Daoy (cell line): ENCODE measurements at places on chromosomes 11 and 22. TPM values are rescaled to one million over a fixed set of nuclear protein-coding genes. Genes with fewer than 3 reads are reported as not detected.

GRCh38 chr22:44390613-44390970 is 77.8 kb upstream of the SHISAL1 start:
- no peak for DNase-seq

- DNase-seq, result no peak
Measured at GRCh38 chr11:113577356-113578032, 102.3 kb upstream of the DRD2 start.

DNA sequence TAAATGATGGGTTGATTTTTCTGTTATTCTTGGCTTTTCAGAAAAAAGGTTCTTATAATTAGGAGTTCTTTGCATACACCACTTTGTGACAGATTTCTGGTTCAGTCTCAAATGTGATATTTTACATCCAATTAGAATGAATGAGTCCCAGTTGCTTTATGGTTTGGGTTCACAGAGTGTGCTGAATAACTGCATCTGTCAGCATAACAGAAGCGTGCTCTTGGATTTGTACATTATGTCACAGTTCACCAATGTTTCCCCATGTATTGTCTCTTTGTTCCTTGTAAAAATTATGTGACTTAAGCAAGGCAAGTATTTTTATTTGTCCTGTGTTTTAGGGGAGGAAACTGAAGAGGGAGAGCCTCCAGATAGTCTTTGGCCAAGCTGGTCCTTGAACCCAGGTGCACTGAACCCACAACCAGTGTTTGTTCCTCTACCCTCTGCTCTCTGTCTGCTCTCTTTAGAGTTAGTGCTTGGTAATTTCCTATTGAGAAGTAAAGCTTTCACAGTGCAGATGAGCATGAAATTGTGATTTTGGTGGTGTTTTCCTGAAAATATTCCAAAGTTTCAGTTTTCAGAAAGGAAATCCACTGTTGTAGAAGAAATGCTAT is 107.5 kb downstream of the TBC1D22A start:
- no peak for DNase-seq

DNA sequence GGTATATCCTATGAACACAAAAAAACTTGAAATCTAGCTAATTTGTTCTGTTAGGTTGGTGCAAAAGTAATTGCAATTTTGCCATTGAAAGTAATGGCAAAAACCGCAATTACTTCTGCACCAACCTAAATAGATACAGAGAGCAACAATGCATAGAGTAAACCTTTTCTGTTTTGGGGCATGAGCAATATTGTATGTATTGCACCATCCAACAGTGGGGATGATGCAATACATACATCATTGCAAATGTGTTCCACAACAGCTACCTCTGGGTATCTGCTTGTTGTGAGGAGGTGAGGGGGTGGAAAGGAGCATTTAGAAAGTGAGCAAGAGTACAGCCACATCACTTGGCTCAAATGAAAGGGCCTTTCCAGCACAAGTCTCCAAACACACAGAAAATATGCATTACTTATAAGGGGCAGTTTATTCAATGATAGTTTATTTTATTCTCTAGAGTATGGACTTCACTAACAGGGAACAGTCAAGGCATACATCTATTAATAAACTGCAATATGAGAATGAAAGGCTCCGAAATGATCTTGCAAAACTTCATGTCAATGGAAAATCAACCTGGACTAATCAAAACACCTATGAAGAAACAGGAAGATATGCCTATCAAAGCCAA is 77.3 kb downstream of the DEUP1 start:
- no peak for DNase-seq

HBE1 gene
- 0.42 and 1.4 TPM in 2 replicates for total RNA-seq
